ENCODE measurements at places on chromosomes 3 and 15.

- no peak for DNase-seq
Measured at GRCh38 chr15:73495181-73495580, 52.2 kb downstream of the REC114 start.

GRCh38 chr3:122660297-122660974 is 20.2 kb upstream of the PARP14 start:
- DNase-seq: no peak

DNA sequence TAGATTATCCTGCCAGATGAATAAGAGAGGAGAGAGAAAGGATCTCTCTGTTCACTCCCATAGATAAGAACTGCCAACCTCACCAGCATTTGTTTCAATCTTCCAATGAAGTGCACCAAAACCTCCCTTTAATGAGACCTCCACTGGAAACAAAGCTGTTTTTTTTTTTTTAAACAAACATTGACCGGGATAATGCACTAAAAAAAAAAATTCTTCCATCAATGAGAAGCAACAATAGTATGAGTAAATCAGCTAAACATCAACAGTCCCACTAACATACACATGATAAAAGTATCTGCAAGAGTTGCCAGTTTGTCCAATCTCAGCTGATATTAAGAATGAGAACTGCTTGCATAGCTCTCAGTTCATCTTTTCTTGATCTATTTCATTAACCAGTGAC is 19.9 kb downstream of the TJP1 start:
- DNase-seq: no peak

DNA sequence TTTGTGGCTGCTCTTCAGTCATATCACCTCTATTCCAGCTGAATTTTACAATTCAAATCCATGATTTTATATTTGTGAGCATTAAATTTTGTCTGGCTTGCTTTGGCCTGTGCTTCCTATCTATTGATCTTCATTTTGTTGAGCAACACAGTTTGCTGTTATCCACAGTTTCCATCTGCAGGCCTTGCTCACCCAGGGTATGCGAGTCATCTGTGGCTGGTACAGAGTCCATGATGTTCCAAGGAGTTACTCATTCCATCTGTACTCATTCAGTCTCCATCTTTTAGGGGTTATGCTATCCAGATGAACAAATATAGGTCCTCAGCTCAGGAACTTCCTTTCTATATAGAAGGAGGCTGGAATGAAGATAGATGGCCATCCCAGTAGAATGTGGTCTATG is 70.1 kb upstream of the CCK start:
- DNase-seq: no peak

DNA sequence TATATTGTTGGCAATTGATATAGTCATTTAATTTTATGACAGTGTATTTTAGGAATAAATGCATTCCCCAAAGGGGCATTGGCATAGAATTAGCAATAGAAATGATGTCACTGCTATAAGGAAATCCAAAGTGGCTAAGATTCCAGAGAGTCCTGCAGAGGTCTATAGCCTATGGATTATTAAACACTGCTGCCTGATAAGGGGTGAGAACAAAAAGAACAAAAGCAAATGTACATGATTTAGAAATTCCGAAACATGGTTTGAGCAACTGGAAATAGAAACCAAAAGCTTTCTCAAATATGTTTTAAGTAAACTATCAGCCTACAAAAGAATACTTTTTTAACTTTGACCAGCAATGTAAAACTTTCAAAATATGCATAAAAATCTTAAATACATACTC is 280.1 kb upstream of the RASGRP1 start:
- DNase-seq: no peak

DNA sequence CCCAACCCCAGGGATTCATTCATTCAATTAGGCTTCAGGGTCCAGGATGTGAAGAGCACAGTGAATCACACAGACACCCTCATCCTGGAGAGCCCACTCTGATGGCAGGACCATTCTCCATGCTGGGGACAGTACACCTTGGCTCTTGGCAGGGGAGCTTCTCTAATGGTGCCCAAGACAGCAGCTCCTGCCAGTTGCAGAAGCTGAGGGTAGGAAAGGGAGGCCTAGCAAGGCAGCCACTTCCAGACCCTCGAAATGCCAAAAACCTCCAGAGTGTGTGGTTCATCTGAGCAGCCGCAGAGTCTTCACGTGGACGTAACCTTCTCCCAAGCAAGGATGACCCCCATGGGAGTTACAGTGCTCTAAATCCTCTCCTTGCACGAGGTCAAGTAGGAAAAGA is 186.2 kb downstream of the XXYLT1 start:
- DNase-seq: no peak

- no peak for DNase-seq
Measured at GRCh38 chr3:184134746-184135148, 411 bp upstream of the EIF2B5 start.

DNA sequence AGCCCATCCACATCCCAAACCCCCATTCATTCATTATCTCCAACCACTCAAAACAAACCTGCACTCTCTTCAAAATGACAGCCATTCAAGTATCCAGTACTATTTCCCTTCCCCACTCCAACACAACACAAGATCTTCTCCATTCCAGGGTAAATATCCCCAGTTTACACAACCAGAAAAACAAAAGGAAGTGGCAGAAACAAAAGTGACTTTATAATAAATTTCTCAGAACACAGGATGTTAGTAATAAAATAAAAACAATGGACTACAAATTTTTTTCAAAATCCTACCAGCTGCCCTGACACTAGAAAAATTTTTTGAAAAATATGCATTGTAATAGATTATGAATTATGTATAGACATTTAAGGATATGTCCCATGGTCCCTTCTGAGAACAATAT is 14.2 kb downstream of the CPA3 start:
- no peak for DNase-seq

GRCh38 chr3:114809668-114810413 is 337.2 kb downstream of the ZBTB20 start:
- DNase-seq: no peak

GRCh38 chr3:45098310-45098709 is 47.9 kb downstream of the CDCP1 start:
- DNase-seq: no peak

- no peak for DNase-seq
Measured at GRCh38 chr3:160568989-160569388, 3.6 kb upstream of the KPNA4 start.

- DNase-seq: no peak
Measured at GRCh38 chr15:50633653-50634052, 52.9 kb downstream of the TRPM7 start.

All from DMS153 (cell line).